Stimulated activated CD8-positive, alpha-beta memory T cell treated with anti-CD3 and anti-CD28 coated beads, Interleukin-12 subunit alpha, Interleukin-12 subunit beta, amount 100 ng/mL, for 1 hour (primary cell): ENCODE measurements at places on chromosomes 4 and X.

GRCh38 chrX:76555816-76556215, 128.3 kb downstream of the MAGEE1 start:
- DNase-seq: no peak

- DNase-seq: no peak
Measured at GRCh38 chr4:152690706-152691651, 11.2 kb upstream of the TMEM154 start.

DNA sequence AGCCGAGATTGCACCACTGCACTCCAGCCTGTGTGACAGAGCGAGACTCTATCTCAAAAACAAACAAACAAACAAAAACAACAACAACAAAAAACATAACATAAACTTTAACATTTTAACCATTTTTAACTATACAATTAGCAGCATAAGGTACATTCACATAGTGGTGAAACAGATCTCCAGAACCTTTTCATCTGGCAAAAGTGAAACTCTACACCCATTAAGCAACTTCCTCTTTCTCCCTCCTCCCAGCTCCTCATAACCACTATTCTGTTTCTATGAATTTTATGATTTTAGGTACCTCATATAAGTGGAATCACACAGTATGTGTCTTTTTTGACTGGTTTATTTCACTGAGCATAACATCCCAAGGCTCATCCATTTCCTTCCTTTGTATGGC, 103.6 kb downstream of the FAM13A start:
- no peak for DNase-seq

- no peak for DNase-seq
Measured at GRCh38 chr4:137663251-137664045, 131.2 kb upstream of the PCDH18 start.

DNA sequence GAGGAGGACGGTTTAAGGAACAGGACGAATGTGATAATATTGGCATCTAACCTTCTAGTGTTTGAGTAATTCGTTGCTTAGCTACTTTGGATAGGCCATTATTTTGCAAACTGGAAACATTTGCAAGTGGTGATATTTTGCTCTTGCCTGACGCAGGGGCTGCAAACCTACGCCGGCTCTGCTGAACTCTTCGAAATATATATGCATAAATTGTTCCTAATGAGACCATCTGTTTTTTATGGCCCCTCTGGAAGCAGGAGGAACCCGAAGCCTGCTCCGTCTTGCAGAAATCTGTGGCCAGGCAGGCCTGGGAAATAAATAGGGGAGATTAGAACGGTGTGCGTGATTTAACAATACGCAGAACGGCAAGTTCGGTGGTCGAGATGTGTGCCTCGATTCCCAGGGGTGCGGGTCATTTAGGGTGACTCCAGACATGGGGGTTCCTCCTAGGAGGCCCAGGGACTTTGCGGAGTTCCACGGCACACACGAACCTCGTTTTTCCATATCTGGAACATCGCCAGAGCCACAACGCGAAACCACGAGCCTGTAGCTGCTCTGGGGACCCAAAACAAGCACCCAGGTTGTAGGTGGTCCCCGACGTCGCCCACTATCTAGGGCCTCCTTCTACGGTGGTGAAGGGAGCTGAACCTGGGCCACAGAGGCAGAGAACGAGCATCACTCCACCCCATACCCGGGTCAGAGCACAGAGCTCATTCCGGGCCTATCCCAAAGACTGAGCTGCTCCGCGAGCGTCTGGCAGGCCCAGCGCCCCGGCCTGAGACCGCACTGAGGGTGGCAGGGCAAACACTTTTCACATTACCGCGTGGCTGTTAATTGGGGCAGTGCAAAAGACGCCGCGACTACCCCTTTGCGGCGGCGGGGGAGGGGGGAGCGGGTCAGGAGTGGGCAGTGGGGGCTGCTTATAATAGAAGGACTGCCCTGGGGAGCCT, 89.7 kb downstream of the BCOR start:
- no peak for DNase-seq

GRCh38 chr4:153247116-153247490, 42.9 kb downstream of the TRIM2 start:
- no peak for DNase-seq

DNA sequence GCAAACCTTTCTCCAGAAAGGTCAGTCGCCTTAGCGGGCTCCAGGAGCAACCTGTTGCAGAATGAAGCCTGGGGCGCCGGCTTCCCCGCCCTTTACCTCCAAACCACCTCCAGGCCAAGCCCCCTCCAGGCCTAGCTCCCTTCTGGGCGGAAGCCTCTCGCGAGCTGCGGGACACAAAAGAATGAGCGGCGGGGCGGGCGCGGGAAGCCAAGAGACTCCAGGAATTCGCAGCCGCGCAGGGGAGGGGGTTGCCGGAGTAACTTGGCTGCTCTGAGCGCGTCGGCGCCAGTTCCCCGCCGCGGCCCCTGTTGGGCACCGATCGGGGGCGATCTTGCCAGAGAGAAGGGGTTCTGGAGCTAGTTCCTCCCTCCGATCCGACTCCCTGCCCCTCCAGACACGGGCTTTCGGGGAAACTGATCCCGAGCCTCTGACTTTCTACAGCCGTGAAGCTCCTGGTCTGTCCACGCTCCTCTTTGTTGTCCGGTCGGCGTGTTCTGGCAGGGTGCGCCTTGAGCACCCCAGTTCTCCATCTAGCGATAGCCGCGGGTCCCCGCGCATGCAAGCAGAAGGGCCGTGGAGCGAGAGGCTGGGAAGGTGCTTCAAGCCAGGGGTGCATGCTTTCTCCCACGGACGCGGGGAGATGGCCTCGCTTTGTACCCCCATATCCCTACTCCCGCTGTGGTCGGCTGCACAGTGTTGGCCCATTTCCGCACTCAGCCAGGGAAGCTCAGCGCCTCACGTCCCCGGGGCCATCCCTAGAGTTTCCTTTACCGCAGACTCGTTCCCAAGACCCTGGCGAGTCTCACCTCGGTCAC, 1.2 kb downstream of the PROM1 start:
- no peak for DNase-seq

GRCh38 chrX:142428916-142429315, 223.8 kb upstream of the MAGEC2 start:
- DNase-seq: no peak

DNA sequence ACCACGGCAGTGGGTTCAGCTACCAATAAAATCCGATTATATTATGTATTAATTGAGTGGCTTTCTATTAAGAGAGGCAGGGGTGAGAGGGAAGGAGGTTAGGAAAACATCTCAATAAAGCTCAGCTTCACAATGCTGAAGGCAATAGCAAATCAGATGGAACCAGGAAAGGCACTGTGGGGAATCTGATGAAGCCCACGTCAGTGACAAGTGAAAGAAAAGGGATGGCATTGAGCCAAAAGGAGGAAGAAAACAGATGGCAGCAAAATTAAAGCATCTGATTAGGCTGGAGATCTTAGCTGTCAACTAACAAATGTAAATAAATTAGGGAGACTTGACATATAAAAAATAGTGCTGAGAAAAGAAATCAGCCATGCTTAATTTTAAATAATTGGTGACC, 180.9 kb downstream of the RASL11B start:
- DNase-seq: no peak

DNA sequence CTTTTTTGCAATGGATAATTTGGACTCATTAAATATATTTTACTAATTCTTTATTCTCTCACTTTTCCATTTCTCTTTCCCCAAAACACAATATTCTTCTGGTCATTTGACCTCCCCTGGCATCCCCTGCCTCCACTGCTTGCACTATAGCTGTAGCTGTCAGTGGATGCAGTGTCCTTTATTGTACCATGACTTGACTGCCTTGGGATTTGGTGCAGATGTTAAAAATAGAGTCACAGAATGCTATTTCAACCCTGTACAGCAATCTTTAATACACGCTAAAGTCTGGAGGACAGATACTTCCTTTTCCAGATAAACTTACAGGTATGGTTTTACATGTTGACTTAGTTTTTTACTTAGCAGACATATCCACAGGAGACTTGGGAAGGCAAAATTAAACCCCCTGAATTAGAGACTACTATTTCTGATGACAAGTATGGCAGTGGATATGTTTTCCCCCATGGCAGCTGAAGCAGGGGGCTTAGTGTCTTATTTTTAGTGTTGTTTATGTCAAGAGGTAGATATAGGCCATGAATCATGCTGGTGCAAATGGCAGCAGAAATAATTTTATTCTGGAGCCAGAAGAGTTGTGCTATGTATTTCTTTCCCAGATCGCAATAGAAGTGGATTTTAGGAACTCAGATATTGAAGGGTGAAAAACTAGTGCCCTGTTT, 461.4 kb downstream of the NAF1 start:
- no peak for DNase-seq

DNA sequence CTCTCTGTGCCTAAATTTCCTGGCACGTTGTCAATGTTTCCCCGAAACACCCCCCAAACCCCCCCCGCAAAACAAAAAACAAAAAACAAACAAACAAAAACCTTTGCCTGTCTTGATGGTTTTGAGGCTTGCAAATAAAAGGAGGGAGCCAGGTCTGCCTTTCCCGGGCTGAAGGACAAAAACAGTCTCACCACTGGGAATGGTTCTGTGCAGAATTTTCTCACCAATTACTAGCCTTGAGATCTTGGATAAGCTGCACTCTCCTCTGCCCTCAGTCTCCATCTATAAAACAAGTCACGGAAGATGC, 15.5 kb downstream of the NKX3-2 start:
- DNase-seq: no peak
